Activated naive CD8-positive, alpha-beta T cell treated with anti-CD3 and anti-CD28 coated beads, Interleukin-2, amount 50 U/mL, for 24 hours (primary cell): ENCODE measurements at places on chromosomes 2 and 18.

GRCh38 chr2:33062665-33063250 lies 116.0 kb downstream of the LTBP1 start:
- no peak for DNase-seq

DNA sequence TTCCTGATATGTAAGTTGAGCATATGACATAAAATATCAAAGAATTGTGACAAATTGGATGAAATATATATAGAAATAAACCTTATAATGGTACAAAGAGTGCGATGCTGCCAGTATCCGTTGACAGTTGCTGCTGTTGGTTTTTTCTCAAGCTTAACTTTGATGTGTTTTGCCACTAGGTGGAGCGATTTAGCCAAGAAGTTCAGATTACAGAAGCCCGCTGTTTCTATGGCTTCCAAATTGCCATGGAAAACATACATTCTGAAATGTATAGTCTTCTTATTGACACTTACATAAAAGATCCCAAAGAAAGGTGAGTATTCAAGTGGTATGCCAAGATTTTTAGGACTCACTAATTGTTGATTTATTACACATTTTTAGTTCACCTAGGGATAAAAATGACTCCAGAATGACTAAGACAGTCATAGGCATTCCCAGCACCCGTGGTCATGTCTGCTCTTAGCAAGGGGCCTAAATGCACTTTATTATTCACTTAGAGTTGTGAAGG lies 2.1 kb downstream of the RRM2 start:
- DNase-seq = no peak

DNA sequence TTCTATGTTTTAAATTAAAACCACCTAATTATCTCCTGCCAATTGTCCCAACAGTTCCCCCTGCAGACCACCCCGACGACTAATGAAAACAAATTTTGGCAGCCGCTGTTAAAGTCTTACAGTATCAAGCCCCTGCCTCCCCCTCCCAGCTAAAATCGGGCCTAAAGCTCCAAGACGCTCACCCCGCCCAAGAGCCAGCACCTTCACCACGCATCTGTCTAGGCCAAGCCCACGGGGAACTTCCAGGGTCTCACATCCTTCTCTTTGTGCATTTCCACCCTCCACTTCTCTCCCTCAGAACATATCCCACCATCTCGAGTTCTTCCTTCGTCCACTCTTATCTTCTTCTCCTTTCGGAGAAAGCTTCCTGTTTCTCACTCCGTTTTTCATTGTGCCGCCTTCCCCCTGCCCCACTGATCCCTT lies 445 bp downstream of the PRPF40A start:
- peak; percentile 39 for DNase-seq

GRCh38 chr2:75476761-75477160 lies 84.0 kb downstream of the EVA1A start:
- DNase-seq = no peak

- DNase-seq = no peak
Measured at GRCh38 chr18:58228762-58229161, 184.7 kb downstream of the NEDD4L start.

GRCh38 chr2:23145460-23145859 lies 239.5 kb upstream of the KLHL29 start:
- no peak for DNase-seq

DNA sequence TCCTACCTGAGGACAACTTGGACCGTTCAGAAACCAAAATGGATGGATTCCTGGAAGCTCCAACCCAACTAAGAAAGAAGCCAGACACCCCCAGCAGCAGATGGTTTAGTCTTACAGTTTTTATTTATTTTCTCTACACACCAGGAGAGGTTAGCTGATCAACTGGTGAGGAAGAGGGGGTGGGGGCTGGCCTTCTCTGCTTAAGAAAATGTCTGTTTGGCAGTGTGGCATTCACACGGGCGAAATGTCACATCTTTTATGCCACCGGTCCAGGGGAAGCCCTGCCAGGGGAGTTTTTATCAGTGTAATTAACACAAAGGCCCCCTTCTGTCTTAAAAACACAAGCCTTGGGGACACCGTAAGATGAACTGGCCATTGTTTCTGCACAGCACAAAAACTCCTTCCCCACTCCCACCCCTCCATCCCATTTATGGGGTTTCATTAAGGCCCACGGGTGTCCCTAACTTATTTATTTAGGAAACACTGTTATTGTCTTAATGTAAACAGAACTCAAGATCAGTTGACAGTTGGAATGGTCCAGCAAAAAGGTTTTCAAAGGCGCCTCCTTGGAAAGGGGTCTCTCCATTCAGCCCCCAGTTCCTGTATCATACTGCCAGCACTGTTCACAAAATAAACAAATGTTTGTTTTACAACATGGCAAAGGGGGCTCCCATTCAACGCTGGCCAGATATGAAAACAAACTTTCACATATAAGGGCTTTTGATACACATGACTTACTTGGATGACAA lies 217.0 kb downstream of the C1D start:
- DNase-seq = no peak

DNA sequence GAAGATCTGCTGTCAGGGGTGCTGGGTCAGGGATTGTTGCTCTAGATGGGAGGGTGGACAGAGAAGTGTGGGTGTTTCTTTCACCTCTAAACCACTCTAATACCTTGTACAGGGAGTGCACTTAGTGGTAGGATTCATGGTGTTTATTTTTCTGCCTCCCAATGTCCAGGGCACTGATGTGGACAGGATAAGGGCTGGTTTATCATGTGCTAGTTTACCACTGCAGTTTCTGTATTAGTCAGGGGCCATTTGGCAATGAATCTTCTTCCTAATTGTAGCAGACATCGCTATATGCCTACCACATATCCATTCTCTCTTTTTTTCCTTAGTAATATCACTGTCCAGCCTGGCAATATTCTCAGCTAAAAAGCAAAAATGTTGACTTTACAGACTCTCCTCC lies 50.3 kb upstream of the LRRTM1 start:
- no peak for DNase-seq

- DNase-seq = no peak
Measured at GRCh38 chr2:72827966-72828646, 2.3 kb upstream of the EXOC6B start.

DNA sequence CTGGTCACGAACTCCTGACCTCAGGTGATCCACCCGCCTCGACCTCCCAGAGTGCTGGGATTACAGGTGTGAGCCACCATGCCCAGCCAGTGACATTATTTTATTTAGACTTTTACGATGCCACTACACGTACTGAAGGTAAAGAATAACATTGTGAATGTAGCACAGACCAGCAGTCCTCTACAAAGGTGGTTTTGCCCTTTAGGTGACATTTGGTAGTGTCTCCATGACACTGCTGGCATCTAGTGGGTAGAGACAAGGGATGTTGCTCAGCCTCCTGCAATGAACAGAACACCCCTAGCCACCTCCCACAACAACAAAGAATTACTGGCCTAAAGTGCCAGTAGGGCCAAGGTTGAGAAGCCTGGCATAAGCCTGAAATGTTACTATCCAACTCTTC lies 69.5 kb downstream of the MYOM1 start:
- no peak for DNase-seq

DNA sequence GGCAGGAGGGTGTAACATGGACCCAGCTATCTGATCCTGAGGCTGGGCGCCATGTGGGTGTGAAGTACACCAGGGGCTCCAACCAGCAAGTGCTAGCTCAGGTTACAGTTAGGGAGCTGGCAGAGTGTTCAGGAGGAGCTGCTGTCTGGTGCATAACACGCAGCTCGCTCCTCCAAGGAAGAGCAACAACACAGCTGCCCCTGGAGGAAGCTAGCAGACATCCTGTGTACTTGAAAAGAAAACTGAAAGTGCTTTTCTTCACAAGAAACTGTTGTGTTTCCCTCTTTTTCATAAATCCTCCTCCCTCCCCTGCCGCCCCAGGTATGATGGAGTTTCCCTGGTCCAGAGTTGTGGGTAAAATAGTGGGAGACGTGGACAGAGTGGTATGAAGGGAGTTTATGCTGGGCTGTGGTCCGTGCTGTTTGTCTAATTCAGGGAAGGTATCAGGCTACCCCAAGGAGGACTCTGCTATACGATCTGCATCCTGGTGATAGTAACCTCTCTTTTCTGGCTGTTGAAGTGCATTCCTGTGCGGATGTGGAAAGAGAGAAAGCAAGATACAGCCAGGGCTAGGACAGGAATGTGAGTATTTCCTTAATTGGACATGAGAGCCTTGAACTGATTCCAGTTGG lies 6.1 kb upstream of the LBH start:
- peak; percentile 39 for DNase-seq

GRCh38 chr18:63604791-63605567 lies 17.8 kb downstream of the SERPINB13 start:
- no peak for DNase-seq

GRCh38 chr18:49368876-49369440 lies 91.5 kb downstream of the DYM start:
- DNase-seq = no peak

GRCh38 chr18:78643004-78643403 lies 336.6 kb upstream of the SALL3 start:
- no peak for DNase-seq

DNA sequence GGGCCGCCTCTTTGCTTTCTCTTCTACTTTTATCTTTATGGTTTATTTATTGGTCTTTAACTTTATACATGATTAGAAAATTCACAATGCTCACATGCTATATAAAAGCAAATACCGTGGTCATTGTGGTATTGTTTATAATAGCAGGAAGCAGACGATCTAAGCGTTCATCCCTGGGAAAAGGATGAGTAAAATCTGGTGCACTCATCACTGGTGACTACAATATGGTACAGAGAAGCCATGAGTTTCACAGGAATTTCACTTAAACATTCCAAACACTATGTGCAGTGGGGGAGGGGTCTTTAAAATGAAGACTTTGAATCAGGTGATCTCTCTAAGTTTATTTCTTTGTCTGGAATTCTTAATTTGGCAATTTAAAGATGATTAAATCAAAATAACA lies 97.9 kb downstream of the SCN3A start:
- DNase-seq = no peak

GRCh38 chr18:58009166-58009565 lies 34.9 kb upstream of the NEDD4L start:
- no peak for DNase-seq

DNA sequence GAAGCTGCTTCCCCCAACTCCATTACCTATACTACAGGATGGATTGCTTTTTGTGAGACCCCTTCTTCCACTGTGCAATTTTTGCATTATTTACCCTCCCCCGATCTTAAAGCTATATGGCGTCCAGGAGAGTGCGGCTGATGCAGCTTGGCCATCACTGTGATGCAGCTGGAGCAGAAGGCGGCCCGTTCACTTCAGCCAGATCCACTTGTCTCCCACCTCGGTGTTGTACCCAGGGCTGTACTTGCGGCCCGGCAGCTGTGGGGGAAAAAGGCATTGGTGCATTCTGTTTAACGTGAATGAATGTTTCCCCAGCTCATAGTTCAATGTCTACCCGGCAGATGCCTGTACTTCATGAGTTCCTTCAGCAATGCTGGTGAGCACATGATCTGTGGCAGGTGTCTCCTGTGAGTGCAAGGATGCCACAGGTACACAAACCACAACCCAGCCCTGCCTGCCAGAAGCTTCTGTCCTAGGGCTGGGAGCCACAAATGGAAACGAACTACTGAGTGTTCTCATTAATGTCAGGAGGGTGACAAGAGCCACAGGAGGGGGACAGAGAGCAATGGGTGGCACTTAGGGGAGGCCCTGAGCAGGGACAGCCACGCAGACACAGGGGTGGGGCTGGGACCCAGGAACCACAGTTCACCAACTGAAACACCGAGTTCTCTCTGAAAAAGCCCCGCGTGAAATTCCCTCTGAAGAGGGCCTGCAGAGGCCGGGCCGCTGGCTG lies 64.0 kb downstream of the NDUFA10 start:
- peak; percentile 6 for DNase-seq

DNA sequence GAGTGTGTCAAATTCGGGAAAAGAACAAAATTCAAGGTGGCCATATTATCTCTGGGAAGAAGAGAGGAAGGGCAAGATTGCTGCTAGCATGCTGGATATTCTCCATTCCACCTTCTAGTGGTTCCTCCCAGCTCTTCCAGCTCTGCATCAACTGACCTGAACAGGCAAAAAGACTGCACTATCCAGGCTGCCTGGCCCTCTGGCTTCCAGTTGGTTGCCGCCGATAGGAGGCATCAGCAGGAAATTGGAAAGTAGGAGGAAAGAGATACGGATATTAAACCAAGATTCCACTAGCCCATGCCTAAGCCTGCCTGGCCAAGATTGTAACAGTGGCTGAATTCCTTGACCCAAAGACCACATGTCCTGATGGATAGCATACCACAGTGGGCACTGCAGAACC lies 1.7 kb upstream of the RTTN start:
- DNase-seq = no peak

- DNase-seq = no peak
Measured at GRCh38 chr18:46072376-46072867, 362 bp upstream of the PSTPIP2 start.

GRCh38 chr2:216519154-216519762 lies 20.6 kb downstream of the RPL37A start:
- DNase-seq = peak; percentile 52

DNA sequence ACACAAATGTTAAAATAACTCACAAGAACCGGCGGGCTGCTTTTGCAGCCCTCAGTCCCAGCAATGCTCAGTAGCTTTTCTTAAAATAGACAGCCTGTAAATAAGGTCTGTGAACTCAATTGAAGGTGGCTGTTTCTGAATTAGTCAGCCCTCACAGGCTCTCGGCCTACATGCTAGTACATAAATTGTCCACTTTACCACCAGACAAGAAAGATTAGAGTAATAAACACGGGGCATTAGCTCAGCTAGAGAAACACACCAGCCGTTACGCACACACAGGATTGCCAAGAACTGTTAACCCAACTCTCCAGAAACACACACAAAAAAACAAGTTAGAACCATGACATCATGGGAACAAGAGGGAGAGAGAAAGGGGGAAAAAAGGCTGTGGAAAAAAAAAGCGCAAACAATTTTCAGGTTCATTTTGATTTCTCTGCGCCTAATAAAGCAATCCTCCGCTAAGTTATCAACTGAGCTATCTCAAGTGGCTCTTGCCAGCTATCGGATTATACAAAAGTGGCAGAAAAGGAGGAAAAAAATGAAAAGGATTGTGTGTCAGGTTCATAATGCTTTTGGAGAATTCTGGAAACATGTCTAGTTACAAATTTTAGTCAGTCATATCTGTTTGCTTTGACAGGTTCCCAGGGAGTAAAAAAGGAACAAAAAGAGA lies 89.1 kb downstream of the ZEB2 start:
- DNase-seq = no peak

GRCh38 chr18:13376841-13377351 lies 158.3 kb downstream of the LDLRAD4 start:
- peak; percentile 65 for DNase-seq

- DNase-seq = no peak
Measured at GRCh38 chr2:47486841-47487497, 84.0 kb downstream of the MSH2 start.

GRCh38 chr2:196101325-196101991 lies 32.8 kb upstream of the DNAH7 start:
- DNase-seq = peak; percentile 48

- DNase-seq = no peak
Measured at GRCh38 chr2:233208382-233209116, 42.9 kb upstream of the ATG16L1 start.

- no peak for DNase-seq
Measured at GRCh38 chr18:50644807-50645206, 84.9 kb downstream of the MAPK4 start.

GRCh38 chr2:23709311-23709710 lies 217.6 kb downstream of the ATAD2B start:
- no peak for DNase-seq
